ENCODE measurements at places on chromosomes 6 and 20.

GRCh38 chr6:139394027-139394649, 19.7 kb upstream of the CITED2 start:
- no peak for DNase-seq

GRCh38 chr6:119934816-119935215, 585.3 kb upstream of the MAN1A1 start:
- no peak for DNase-seq

GRCh38 chr6:104014163-104014959, 845.4 kb downstream of the HACE1 start:
- no peak for DNase-seq

DNA sequence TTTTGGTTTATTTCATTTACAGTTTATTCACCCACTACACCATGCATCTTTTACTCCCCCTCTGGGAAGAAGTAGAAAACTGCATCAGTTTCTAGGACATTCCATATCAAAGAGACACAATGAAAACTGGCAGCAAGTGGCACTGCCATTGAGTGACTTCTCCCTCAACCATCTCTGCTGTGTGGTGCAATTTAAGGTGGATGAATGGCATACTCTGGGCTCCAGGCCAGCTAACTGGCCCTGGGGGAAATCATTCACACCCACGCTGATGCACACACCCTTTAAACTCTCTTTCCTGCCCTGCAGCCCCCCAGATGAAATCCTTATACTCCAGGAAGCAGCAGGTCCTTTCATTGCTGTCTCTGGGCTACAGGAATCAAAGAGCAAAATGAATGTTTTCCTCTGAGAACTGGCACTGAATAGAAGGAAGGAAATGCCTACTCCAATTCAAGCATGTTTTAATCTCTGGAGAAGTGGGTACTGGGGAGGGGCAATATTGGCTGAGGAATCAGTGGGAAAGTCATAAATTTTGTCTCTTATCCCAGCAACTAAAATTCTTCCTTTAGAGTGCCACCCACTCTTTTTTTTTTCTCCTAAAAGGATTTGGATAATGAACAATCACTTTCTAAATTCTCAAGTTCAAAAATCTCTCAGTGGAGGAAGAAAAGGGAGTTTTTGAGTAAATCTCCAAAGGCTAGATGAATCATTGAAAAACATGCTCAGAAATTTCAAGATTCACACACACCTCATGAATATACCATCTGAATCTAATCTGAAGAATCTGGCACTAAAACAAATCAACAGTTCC, 16.9 kb upstream of the RFPL4B start:
- no peak for DNase-seq

DNA sequence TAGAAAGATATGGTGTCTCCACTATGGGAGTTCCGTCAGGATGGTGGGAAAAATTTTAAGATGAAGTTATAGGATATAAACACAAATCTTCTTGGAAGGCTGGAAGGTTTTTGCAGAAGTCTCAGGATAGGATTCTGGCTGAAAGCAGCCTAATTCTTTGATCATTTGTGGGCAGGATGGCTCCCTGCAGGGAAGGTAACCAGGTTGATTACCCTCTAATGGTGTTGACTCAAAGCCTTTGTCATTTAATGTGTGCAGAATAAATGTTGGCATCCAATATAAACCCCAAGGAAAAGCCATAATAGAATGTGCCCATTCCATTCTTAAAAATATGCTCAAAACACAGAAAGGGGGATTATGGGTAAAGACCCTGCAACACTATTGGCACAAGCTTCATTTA, 204.3 kb downstream of the EPM2A start:
- DNase-seq = no peak
